ENCODE measurements at places on chromosomes 11 and 22. TPM values are rescaled to one million over a fixed set of nuclear protein-coding genes. Genes with fewer than 3 reads are reported as not detected.

NNMT gene
- total RNA-seq = not detected

OR10A3 gene
- not detected for total RNA-seq

TRIM51G gene
- not detected for total RNA-seq

MUC6 gene
- total RNA-seq = not detected

OR52I1 gene
- not detected for total RNA-seq

TMEM25 gene
- total RNA-seq = 9.5 TPM

SART1 gene
- total RNA-seq = 98.5 TPM

KLHDC7B gene
- 3.3 TPM for total RNA-seq

GUCY1A2 gene
- total RNA-seq = not detected

GDPD4 gene
- not detected for total RNA-seq

SAA4 gene
- total RNA-seq = not detected

LMO2 gene
- total RNA-seq = not detected

SCARF2 gene
- 0.55 TPM for total RNA-seq

TENM4 gene
- total RNA-seq = not detected

CRACR2B gene
- total RNA-seq = 4.9 TPM

DUSP8 gene
- 1.8 TPM for total RNA-seq
